ENCODE measurements at places on chromosomes 5 and 9. TPM values are rescaled to one million over a fixed set of nuclear protein-coding genes. Genes with fewer than 3 reads are reported as not detected.

GABRA6 gene
- not detected for total RNA-seq

SEMA6A gene
- 66.7 TPM for total RNA-seq

ANKRD20A1 gene
- 4.7 TPM for total RNA-seq

CCDC112 gene
- total RNA-seq = 7.6 TPM

C5orf52 gene
- total RNA-seq = 5.7 TPM

COL27A1 gene
- total RNA-seq = 4.2 TPM

ITGA1 gene
- total RNA-seq = 52.5 TPM

IFNE gene
- total RNA-seq = not detected

IL13 gene
- total RNA-seq = not detected

FGF1 gene
- 0.90 TPM for total RNA-seq
